ENCODE measurements at places on chromosomes 7 and 10.

DNA sequence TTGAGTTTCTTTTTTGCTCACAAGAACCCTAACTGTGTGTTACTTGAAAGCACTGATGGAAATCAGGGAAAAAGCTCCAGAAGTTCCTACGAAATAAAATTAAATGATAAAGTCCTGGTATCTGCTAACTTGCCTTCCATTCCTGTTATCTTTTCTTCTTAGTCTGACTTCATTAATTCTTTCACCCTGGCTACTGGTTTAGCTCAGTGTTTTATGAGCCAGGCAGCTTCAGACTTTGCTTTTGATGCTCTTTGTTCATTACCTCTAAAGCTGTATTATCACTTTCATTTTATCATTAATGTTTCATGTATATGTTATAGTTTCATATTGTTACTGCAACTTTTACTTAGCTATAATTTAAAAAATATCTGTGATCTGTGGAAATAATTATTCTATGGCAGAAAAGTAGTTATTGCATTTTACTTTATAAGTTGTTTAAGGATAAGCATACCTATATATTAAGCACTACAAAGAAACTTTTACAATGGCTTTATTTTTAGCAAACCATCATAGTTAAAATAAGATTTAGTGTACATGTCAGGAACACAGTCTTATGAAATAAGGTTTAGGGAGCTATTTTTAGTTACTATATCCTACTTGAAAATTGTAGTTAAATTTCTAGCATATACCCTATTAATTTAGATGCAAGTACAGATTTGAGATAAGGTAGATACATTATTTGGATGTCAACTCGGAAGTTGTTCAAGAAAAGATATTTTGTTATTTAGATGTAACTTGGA is 19.3 kb downstream of the PTEN start:
- no peak for DNase-seq

GRCh38 chr10:10680496-10680895 is 337.2 kb upstream of the CELF2 start:
- no peak for DNase-seq

DNA sequence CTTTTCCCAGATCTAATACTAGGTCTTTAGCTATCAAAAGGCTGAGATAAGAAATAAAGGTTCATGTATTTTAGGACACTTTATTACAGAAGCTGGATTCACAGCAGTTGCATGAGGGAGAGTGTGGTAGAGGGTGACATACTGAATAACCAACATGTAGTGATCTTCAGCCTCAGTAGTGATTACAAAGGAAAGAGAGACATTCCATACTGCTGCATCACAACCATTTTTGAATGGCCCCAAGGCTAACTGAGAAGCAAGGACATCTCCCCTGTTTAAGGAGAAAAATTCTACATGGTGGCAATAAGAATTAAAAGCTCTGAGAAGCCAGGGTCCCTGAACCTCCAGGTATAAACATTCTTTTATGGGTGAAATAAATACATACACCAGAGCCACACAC is 35.3 kb downstream of the COG5 start:
- DNase-seq: peak; percentile 33

- peak; percentile 73 for DNase-seq
These were observed 111.2 kb upstream of the STEAP1B start for GRCh38 chr7:22610951-22611757.

- DNase-seq: no peak
These were observed 164.1 kb downstream of the RPS24 start for GRCh38 chr10:78197628-78198272.

DNA sequence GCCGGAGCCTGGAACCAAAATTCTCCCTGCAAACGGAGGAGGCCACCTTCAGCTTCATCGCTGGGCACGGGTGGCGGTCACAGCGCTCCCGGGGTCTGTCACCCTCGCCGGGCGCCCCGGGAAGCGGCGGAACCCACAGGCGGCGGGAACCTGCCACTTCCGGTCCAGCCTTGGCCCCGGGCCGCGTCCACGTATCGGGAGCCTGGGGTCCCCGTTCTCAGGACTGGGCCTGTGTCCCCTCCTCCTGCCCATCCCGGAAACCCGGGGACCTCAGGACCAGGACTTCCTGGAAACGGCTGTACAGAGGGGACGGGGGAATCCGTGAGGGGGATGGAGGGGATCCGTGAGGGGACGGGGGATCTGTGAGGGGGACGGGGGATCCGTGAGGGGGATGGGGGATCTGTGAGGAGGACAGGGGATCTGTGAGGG is 25.4 kb downstream of the PDGFA start:
- no peak for DNase-seq

DNA sequence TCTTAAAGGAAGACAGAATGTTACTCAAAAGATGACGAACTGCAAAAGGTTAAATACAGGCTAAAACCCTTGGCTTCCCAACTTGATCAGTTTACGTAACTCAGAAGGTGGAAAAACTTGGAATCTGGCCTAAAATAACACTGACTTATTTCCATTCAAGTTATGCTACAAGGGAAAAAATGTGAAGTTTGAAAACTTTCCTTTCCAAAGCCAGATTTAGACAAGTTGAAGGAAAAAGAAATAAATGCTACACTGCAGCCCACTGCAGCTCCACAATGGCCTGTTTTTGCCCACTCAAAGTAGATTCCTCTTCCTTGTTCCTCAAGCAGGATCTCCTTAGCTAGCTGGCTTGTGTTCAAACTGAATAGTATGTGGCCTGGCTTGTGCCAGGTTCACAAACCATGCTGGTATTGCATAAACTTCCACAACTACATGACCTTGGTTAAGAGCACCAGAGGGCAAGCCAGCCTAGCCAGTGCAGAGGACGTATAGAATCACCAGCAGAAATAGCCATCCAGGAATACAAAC is 166.2 kb downstream of the CPEB3 start:
- DNase-seq: peak; percentile 94

DNA sequence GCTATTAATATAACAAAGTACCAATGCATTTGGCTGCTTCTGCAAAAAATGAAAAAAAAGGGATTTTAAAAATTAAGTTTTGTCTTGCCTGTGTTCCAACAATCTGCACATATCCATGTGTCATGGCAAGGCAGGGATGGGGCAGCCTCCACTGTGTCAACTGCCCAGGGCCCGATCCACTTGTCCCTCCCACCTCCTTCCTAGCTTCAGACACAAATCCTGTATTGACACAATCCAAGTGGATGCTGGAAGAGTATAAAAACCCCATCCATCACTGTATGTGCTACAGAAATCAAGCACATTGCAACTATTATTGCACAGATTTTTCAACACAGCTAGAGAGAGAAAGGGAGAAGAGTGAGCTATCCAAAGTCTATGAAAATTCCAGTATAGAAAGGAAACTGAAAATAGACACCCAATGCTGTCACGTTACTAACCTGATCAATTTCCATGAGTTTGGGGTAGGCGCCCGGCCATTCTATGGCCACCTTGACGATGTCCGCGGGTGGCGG is 106.4 kb downstream of the ELMO1 start:
- DNase-seq: no peak

DNA sequence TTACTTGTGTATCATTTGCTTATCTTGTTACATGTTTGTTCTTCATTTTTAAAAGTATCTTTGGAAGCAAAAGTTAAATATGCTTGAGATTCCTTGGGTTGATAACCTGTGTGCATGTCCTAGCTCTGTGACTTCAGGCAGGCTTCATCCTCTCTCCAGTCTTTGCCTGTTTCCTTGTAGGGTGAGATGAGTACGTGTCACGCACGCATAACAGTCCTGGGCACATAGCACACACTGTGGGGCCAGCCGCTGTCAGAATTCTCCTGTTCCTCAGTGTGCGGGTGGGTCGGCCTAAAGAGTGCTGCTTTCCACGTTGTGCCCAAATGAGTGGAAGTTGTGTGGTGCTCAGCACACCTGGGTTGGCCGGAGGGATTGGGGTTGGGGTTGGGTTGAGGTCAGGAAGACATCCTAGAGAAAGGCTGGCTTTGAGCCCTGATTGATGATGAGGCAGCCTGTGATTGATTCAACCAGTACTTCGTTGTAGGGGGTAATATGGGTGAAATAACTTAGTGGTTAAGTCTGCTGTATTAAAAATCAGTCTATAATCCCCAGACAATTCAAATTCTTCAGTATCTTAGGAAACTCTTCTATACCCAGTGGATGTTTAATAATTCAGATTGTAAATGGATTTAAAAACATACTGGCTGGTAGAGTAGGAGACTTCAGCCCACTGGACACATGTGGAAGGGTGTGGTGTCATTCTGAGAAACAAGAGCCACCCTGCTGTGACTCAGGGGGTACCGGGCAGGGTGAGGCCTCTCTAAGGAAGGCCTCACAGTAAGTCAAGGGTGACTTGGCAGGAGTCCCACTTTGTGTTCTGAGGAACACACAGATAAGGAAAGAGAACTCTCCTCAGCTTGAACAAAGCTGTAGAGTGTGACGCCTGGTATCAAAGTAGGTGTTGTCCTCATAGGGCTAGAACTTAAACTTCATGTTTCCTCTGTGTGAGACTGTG is 54.8 kb downstream of the DAGLB start:
- peak; percentile 88 for DNase-seq

DNA sequence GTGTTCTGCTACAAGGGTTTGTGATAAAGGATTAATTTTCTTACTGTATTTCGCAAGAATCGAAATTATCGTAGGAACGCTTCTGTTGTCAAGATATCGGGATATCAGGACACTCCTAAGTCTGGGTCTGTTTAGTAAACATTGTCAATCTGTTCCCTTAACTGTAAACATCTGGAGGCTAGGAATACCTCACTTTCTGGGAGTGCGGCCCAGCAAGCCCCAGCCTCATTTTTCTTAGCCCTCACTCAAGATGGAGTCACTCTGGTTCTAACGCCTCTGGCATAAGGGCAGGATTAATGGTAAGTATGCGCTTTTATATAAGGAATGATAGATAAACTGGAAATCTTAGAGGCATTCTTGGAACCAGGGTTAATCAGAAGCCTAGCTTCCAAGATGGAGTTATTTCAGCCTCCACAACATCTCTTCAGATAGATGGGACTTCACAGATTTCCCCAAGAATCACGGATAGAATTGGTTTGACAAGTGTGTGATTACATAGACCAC is 30.1 kb upstream of the CCL24 start:
- no peak for DNase-seq

- DNase-seq: no peak
These were observed 21.5 kb downstream of the GUSB start for GRCh38 chr7:65960351-65961074.

DNA sequence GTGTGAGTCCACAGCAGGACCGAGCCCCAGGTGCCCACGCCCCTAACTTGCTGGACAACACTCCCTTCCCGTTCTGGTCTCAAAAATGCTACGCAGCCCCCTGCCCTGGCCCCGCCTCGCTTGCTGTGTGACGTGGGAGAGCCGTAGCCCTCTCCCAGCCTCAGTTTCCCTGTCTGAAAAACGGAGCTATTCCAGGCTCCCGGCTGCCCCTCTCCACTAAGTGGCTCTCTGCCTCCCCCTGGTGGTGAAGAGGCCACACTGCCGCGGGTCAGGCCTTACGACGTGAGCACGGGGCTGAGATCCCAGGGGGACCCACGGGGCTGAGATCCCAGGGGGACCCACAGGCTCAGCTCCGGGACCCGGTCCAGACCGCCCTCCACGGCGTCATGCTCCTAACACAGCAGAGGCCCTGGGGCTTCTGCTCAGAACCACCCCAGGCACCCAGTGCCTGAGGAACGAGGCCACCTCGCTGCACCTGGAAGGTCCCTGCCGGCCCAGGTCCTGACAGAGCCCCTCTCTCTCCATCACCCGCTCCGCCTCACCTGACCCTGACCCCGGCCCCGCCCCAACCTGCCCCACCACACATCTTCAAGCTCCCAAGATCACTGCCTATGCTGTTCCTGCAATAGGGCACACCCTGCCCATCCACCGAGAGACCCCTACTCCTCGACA is 26.7 kb downstream of the MICALL2 start:
- DNase-seq: peak; percentile 66

DNA sequence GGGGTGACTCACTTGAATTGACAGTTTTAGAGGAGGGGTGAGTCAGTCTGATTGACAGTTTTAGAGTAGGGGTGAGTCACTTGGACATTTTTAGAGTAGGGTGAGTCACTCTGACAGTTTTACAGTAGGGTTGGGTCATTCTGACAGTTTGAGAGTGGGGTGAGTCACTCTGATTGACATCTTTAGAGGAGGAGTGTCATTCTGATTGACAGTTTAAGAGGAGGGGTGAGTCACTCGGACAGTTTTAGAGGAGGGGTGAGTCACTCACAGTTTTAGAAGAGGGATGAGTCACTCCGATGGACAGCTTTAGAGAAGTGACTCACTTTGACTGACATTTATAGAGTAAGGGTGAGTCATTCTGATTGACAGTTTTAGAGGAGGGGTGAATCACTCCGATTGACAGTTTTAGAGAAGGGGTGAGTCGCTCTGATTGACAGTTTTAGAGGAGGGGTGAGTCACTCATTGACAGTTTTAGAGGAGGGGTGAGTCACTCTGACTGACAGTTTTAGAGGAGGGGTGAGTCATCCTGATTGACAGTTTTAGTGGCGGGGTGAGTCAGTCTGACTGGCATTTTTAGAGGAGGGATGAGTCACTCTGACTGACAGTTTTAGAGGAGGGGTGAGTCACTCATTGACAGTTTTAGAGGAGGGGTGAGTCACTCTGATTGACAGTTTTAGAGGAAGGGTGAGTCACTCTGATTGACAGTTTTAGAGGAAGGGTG is 595.9 kb downstream of the DNAJB6 start:
- peak; percentile 5 for DNase-seq

GRCh38 chr7:134546955-134547354 is 2.0 kb upstream of the AKR1B15 start:
- DNase-seq: no peak

GRCh38 chr10:51001587-51001986 is 72.7 kb upstream of the PRKG1 start:
- peak; percentile 55 for DNase-seq

DNA sequence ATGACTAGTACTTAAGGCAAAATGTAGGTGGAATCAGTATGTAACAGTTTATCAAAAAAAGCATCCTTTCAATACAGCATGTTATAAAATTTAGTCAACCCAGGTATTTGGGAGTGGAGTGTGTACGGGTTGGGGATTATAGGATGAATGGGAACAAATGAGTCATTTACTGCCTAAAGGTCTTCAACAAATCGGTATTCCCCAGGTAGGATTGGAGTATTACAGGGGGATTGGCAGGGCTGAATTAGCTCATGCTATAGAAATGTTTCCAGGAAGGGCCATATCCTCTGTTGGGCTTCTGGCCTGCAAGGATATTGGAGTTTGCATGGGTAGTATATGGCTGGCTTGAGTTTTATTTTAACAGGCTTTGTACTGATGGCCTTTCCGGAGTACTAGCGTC is 723.7 kb downstream of the SORCS1 start:
- no peak for DNase-seq
